Colonic mucosa (tissue), 4 donors: ENCODE measurements at places on chromosomes 5 and 9. TPM values are rescaled to one million over a fixed set of nuclear protein-coding genes. Genes with fewer than 3 reads are reported as not detected.

Gene ARHGEF39
- total RNA-seq = 7.3 TPM

Gene RMND5B
- 50.1 TPM for total RNA-seq

Gene TTC16
- 0.07 TPM for total RNA-seq

Gene PDCD1LG2
- total RNA-seq = 1.0 TPM

Gene TAF11L10
- total RNA-seq = not detected

Gene OMD
- 0.88 TPM for total RNA-seq

Gene OGN
- total RNA-seq = 3.2 TPM

Gene IL3
- not detected for total RNA-seq

DNA sequence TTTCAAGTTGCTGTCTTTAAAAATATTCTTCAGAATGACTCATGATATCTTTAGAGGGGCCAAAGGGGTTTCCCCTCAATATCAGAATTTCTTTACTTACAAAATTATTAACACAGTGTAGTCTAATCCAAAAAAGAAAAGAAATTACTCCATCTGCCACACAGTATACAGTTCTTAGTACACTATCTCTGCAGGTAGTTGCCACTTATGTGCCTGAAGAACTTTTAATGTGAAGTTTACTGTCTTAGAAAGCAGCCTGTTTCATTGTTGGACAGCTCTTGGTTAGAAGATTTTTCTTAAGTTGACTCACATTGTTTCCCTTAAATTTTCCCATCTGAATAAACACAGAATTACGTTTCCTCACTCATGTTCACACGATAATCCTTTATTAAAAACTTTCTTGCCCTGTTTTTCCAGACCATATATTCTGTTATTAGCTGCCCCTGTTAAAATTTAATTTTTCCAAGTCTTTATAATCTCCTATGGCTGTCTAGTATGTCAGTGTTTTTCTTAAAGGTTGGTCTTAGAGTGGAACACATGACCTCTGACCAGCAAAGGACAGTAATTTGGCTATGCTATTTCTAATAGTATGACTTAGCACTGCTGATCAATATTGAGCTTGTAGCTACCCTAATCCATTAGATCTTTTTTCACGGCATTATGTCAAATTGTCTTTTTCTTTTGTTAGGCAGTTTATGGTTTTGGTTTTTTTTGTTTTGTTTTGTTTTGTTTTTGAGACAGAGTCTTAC is 21.8 kb upstream of the FKTN start:
- no peak for DNase-seq

- DNase-seq = no peak
These were observed 20.0 kb upstream of the TEK start for GRCh38 chr9:27088981-27089380.

DNA sequence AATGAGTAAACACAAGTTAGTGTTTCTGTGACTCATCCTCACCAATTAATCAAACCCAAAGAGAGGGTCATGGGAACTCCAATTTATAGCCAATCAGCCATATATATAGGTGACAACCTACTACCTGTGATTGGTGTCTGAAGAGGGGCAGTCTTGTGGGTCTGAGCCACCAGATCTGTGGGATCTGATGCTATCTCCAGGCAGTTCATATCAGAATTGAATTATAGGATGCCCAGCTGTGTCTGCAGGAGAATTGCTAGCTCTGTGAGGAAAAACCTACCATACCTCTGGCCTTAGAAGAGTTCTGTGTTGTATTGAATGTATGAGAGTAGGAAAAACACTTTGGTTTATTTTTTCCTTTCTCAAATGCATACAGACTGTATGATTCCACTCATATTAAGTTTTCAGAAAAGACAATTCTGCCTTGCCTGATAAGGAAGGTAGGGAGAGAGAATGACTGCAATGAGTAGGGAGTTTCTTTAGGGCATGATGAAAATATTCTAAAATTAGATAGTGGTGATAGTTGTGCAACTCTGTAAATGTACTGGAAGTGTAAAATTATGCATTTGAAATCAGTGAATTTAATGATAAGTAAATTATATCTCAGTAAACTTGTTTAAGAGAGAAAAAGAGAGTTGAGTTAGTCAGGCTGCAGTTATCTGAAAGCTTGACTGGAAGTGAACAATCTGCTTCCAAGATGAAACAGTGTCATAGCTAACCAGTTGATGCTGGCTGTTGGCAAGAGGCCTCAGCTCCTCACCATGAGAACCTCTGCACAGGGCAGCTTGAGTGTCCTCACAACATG is 274.9 kb downstream of the AUH start:
- no peak for DNase-seq

DNA sequence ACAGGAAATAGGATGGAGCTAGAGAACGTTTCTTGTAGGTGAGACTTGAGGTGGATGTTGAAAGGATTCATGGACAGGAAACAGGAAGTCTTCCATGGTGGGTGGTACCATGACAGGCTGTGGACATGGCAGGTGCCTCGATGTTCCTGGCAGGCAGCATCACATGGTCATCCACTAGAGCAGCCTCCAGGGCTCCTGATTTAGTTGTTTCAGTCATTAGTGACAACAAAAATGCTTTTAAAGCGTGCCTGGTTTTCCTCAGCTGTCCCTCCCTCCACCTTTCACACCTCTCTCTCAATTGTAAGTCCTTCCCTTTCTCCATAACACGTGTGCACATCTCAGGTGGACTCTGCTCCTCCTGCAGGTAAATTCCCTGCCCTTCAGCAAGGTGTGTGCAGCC is 25.2 kb upstream of the ASPN start:
- no peak for DNase-seq

DNA sequence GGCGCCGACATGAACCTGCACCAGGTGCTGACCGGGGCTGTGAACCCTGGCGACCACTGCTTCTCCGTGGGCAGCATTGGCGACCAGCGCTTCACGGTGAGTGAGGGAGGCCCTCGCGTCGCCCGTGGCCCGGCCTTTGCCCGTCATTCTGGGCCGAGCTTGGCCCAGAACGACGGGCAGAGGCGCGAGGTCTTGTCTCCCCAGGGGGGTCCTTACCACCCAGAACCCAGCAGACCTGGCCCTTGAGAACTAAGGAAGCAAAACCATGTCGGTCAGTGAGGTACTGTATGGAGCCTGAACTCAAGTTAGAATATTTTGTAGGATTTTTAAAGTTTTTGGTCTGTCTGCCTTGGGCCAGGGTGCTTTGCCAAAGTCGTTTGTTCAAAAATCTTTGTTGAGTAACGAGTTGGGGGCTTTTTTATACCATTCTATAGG is 691 bp downstream of the DMXL1 start:
- no peak for DNase-seq

DNA sequence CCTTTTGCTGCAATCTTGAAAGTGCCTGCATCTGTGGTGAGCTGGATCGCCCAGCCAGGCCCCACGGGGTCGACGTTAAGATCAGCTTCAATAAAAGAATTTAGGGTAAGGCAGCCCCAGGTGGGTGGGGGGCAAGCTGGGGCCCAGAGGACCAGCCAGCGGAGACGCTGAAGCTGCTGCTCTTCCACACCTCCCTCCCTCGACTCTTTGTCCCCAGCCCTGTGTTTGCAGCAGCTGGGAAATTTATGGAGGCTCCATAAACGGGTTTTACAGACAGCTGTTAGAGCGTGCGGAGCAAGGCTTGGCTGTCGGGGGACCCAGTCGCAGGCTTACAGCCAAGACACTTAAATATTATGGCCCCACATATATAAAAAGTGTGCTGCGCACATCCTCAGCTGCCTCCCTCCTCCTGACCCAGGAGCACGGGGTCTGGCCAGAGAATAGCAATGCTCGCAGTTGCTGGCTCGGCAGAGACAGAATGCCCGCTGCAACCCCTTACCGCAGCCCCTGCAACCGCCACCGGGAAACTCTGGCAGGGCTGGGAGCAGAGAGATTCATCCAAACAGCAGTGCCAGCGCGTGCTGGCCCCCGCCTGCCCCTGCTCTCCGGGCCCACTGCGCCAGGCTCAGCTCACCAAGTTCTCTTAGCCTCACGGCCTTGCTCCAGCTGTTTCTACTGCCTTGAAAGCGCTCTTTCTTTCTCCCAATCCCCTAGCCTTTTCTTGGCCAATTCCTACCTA is 28.4 kb upstream of the MVB12B start:
- peak; percentile 63 for DNase-seq

DNA sequence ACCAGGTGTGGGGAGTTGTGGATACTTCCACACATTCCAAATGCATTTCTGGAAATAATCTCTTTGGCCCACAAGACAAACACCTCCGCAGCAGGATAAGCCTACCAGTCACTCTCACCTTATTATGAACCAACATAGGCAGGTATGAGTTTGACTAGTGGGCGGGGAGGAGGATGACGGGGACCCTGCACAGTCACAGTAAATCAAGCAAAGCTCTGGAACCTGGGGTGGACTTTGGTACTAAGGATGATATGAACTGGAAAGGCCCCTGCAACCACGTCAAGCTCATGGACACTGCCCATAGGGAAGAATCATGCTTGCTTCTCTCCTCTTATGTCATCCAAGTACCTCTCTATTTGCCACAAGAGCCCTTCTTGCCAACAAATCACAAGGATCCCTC is 259.4 kb downstream of the HSPA4 start:
- DNase-seq = no peak

GRCh38 chr5:22319798-22320197 is 533.3 kb downstream of the CDH12 start:
- no peak for DNase-seq

- DNase-seq = no peak
These were observed 29.2 kb downstream of the TNFSF8 start for GRCh38 chr9:114900942-114901802.

- DNase-seq = no peak
These were observed 153.2 kb downstream of the TARS1 start for GRCh38 chr5:33594006-33594405.

- no peak for DNase-seq
These were observed 233.6 kb upstream of the SLC24A2 start for GRCh38 chr9:20022410-20022809.

DNA sequence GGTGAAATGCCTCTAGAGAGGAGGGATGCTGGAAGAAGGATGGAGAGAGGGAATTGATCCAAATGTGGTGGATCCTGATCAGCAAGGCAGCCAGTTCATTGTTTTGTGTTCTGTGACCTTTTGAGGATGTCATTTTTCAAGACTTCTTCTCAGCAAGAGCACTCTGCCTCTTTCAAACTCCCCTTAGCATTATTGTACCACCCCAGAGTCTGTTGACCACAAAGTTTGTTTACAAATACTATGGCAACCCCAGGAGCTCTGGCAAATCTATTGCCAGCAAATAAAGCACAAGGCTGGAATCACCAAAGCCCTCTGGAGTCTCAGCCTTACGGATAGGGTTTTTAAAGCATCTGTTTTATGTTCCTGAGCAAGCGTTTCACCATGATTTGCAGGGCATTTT is 76.2 kb upstream of the SLC1A3 start:
- DNase-seq = no peak
